ENCODE measurements at places on chromosomes 5 and 9.

DNA sequence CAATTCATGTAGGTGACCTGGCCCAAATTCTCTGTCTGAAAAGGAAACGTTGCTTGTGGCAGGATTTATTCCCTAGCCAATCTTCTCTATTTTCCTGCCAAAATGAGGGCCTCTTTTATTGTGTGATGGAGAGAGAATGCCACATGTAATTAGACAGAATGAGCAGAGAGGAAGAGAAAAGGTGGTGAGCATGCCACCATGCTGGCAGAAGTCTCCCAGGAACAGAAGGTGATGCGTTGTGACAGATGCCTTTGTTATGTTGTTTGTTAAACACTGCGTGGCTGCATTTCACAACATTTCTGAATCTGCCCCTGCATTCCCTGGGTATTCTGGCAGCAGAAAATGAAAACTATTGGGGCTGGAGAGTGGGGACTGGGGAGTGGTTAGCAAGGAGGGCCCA, 577.6 kb downstream of the TLR4 start:
- DNase-seq, result no peak

DNA sequence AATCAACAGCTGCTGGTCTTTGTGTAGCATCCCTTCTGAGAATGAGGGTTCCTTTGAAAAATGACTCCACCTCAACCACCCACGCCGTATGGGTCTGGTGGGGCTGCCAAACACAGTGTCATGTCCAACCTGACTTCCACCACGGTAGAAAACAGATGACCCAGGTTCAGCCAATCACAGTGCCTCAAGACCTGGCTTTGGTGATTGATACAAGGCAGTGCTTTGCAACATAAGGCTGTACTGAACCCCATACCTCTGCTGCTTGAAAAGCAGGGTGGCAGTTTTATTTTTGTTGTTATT, 11.5 kb upstream of the TGFBR1 start:
- DNase-seq, result no peak

DNA sequence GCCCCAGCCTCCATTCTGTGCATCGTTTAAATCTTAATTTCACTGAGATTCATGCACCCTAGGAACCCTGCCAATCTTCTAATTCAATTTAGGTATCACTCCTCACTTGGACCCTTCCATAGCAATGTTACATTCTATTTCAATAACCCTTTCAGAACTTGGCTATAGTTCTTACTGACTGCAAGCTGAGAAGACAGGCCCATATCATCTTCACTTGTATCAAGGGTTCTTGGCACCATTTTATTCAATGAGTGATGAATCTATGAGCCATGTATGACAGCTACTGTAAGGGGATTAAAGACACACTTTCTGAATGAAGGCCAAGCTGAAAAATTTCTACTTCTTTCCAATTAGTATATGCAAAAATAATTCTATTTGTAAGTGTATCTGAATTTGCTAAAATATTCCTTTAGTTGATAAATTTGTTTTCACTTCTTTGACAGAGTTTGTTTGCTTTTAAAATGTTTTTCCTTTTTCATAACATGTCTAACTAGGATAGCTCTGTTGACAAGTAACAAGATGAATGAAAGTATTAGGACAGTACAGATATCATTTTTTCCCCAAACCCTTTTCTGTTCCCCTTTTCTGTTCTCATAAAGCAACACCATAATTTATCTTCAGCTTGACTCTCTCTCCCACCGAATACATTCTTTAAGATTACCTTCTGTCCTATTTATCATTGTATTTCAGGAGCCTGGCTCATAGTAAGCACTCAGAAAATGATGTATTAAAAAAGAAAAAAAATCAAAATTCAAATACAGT, 9.6 kb downstream of the ITGA2 start:
- DNase-seq, result no peak

DNA sequence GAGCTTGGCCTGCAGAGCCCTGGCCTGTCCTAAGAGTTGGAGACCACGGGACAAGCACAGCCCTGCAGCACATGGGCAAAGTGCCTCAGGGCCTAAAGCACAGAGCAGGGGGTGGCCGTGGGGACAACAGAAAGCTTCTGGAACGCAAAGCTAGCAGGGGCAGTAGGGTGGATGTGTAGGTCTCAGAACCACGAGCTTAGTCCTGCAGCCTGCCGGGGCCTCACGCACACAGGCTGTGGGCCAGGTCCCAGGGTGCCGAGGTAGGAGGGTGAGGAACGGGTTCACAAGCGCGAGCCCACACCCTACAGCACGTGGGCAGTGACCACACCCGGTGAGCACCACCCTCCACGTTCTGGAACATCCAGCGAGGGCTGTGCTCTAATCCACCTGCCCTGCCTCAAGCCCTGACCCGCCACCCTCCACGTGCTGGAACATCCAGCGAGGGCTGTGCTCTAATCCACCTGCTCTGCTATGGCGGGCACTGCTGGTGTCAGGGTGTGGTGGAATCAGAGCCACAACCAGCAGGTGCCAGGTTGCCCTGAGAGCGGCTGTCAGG, 9.3 kb downstream of the CLPTM1L start:
- peak; percentile 54 for DNase-seq

DNA sequence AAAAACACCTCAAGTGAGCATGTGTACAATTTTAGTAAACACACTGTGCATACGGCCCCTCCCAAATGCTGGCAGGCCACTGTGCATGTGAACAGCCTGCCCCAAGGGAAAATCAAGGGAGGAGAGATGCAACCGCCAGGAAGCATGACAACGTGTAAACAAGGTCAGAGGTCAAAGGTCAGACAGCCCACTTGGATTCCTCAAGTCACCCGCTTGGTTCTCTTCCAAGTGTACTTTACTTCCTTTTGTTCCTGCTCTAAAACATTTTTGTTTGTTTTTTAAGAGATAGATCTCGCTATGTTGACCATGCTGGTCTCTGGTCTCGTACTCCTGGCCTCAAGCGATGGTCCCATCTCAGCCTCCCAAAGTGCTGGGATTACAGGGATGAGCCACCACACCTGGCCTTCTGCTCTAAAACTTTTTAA, 126.7 kb upstream of the SHB start:
- no peak for DNase-seq

DNA sequence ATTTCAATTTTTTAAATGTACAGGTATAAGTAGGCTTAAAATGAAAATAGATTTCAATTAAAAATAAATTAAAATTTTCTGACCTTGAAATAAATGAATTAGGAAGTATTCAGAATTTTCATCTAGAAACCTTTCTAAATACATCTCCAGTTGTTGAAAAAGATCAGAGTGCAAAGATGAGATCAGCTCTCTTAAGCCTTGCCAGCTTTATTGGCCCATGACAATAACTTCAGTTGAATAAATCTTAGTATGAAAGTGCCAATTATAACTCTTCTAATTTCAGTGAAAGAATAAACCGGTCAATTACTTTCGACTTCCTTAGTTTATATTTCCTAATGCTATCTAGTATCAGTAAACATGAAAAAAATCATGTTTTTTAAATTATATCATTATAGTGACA, 117.4 kb downstream of the FBXL17 start:
- DNase-seq, result no peak

GRCh38 chr5:160188141-160189015, 40.9 kb upstream of the FABP6 start:
- DNase-seq, result peak; percentile 62

DNA sequence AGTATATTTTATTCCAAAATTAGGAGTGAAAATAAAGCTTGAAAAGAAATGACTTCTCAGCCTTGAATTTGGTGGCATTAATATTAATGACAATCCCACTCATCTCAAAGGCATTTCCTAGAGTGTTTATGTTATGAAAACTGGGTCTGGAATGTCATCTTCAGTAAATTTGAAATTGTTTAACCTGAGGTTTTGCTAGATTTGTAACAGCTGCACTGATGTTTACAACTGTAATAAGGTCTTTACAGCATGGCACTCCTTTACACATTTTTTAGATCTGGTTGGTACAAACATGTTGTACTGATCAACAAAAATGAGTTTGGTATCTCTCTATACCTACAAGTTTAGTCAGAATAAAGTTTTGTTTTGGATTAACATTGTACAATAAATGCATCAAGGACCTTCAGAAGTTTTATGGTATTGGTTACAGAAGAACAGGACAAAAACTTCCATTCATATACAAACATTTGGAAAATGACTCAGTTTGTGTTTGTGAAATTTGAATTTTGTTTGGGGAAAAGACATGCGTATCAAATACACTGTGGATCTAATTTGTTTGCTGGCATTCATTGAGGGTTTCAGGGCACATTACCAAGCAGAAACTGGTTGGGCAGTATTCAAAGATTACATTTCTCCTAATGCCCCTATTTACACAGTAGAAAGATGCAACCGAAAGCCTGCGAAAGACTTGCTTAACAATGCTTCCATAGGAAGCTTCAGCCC, 11.6 kb downstream of the FANCC start:
- DNase-seq, result no peak

DNA sequence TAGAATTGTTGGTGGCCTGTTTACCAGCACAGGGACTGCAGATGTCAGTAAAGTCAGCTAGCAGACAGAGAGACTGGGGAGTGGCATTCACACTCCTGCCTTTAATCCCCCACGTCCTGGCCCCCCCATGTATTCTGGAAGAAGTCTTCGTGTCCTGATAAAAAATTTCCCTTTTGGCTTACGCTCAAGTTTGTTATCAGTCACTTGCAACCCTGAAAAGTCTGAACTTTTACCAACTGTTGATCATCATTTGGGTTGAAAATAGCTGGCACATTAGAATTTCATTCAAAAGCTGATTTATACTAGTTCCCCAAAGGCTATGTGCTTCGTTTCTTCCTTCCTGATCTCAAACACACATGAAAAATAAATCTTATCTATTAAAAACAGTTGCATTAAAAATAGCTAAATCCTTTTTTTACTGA, 5.8 kb upstream of the CRHBP start:
- peak; percentile 96 for DNase-seq

All from hematopoietic multipotent progenitor cell treated with erythropoietin and hydrocortisone succinate and interleukin-3 and kit ligand, for 6 days (in vitro differentiated cells).